ENCODE measurements at places on chromosomes 4 and X.

GRCh38 chr4:3358656-3359055 lies 65.8 kb downstream of the RGS12 start:
- DNase-seq = no peak

DNA sequence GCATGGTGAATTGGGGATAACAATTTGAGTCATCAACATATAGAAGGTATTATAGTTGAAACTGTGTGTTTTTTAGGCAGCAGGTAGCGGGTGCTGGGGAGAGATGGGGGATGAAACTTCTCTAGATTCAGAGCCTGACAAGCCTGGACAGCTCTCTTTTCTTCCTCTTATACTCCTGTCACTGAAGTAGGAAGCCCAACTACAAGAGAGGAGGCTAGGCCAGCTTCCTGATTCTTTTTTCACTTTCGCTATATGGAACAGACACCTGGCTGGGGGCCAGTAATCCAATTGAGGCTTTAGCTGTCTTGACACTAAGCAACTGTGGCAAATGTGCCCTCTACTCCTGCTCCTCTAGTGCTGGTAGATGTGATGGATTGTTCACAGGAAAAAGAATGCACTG lies 69.2 kb downstream of the PHKA1 start:
- no peak for DNase-seq

- no peak for DNase-seq
These were observed 156.9 kb downstream of the UBE2NL start for GRCh38 chrX:144040793-144041192.

DNA sequence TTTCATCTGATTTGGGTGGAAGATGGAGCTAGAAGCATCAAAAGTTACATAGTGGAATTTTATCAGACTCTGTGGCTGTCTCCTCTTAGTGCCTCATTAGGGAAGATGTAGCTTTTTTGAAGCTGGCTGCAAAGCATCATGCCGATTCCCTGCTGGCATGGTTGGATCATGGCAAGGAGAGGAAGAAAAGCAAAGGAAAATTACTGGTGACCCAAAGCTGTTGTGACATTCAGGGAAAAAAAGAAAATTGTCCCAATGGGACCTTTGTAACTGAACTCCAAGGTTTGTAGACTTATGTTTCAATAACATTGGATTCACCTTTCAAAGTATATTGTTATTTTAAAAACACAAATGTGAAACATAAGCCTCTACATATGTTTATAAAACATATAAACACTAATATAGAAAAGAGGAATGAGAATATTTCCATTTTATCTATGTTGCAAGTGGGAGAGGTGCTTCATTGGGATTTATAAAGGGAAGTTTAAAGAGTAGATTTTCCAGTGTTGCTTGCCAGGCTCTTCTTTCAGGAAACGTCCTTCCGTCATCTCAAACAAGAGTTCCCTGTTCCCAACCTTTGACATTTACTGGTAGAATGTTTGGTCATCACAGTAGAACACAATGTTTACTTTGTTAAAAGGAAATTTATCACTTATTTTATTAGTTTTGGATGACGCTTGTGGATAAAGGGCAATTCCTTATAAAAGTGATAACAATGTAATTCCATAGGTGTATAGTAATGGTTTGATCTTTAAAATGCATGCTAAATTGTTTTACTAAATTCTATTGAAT lies 190.1 kb upstream of the GPRIN3 start:
- DNase-seq = no peak

DNA sequence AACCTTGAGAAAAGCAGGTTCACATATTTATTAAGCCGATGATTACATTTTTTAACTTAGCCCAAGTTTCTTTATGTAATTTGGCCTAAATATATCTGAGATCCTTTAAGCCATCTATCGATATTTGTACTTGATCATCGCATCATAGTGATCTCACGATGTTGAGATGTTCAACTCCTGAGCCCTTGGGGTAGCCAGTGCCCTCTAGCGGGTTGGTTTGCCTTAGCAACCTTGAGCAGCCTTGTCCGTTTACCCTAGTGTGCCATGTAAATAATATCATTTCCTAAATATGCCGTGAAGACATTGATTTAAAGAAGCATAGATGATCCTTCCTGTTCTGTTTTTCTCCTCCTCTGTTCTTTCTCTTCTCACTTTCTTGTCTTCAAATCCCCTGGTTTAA lies 432.2 kb downstream of the RPA4 start:
- no peak for DNase-seq

- no peak for DNase-seq
These were observed 24.8 kb downstream of the HMX1 start for GRCh38 chr4:8846826-8847225.

- DNase-seq = no peak
These were observed 2.0 kb downstream of the NCAPG start for GRCh38 chr4:17812801-17813200.

DNA sequence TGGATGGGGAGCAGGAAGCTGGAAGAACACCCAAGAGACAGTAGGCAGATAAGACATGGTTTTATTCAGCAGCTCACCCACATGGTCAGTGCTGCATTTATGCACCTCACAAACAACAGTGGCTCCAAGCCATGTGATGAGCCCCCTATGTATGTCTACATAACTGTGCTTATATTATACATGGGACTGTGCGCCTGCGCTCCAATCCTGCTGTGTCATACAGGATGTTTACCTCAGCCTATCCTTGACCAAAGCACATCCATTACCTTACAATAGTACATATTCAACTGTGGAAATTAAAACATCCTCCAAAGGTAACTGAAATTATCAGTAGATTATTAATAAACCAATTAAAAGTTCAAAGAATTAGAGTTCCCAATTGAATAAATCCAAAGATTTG lies 44.1 kb upstream of the SGMS2 start:
- no peak for DNase-seq

DNA sequence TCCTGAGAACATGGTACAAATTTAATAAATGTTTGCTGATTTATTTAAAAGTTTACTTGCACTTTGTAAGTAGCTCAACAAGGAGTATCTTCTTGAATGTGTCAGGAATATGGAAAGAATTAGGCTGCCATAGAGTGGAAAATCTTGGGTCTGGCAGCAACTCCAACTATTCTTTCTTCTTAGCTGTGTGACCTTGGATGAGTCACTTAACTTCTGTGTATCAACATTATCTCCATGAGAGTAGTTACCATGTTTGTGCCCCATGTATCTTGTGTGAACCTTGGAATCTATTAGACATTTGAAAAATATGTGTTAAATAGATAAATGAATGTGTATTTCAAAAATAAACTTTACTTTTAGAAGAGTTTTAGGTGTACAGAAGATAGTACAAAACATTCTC lies 348.8 kb downstream of the GBA3 start:
- no peak for DNase-seq

DNA sequence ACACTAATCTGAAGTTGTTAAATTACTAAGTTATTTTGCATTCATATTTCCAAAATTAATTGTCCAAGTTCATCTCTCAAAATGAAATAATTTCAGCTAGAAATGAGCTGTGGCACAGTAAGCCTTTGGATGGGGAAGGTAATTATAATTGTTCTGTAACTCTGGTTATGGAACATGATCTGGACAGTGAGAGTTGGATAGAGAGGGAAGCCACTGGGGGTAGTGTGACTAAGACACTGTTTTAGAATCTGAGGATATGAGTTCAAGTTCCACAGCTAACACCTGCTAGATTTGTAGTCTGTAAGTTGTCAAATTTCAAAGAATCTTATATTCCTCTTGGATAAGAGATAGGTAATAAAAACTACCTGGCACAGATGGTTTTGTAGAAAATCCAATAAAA lies 49.5 kb downstream of the DMD start:
- DNase-seq = no peak

GRCh38 chr4:42282081-42282901 lies 115.0 kb upstream of the SHISA3 start:
- peak; percentile 27 for DNase-seq

GRCh38 chrX:31213941-31214340 lies 142.1 kb upstream of the FTHL17 start:
- DNase-seq = no peak

- DNase-seq = no peak
These were observed 137.8 kb upstream of the CPEB2 start for GRCh38 chr4:14864365-14865030.

DNA sequence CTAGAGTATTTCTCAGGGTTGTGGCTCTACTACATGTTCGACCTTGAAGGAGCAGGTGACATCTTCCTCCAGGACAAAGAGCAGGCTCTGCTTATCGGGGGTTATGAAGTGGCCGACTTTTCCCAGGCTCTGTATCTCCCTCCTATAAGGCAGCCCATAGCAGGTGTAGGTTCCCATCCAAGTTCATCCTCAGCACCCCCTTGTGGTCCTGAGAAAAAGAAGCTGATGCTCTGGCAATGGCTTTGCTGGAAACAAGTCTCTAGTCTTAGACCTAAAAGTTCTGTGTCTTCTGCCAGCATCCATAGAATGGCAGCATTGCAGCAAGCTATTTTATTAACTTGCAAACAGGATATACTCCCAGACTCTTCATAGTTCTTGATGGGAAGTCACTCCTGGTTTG lies 836.6 kb upstream of the PRKX start:
- no peak for DNase-seq

DNA sequence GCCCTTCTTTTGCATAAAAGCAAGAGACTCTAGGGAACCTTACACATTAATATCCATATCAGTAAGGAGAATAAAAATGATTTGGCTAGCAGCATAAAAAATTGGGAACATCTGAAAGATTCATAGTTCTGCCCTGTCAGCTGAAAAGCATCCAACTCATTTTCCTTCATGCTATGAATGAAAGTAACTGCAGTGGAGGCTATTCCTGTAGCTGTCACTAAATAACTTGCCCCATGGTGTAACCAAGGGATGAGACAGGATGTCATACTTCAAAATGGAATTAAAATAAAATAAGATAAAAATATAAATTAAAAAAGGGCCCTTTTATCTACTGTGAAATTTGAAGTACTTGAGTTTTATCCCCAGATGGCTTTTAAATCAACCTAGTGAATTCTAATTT lies 878.8 kb downstream of the C4orf33 start:
- DNase-seq = no peak

- DNase-seq = no peak
These were observed 8.0 kb upstream of the KCNE5 start for GRCh38 chrX:109632906-109633504.

DNA sequence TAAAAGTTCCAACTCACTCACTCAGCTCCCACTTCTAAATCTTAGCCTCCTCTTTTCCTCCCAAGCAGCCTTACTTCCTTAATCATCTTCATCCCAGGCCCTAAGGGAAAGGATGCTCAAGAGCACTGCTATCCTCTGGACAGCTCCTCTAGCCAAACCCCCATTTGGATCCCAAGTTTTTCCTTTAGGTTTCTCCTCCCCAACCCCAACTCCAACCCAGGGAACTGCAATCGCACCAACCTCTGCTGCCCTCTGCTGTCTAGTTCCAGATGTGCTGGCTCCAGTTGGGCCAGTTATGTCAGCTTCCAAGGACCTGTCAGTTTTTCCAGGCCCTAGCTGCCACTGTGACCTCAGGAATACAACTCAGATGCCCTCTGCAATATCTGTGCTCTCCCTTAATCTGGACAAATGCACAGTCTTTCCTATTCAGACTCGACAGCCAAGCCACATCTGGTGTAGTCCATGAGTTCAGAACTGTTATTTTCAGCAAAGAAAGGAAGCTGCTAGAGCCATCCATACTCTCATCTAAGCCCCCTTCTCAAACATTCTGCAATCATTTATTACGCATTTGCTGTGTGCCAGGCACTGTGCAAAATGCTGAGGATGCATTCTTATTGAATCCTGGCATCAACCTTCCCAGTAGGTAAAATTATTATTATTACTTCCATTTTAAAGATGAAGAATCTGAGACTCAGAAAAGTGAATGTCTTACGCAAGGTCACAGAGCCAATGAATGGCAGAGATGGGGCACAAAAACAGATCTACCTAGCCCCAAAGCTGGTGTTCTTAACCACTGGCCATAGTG lies 12.3 kb upstream of the XPNPEP2 start:
- peak; percentile 30 for DNase-seq
